ENCODE measurements at places on chromosomes 5 and 9. TPM values are rescaled to one million over a fixed set of nuclear protein-coding genes. Genes with fewer than 3 reads are reported as not detected.

Gene PGM5
- 235 TPM for total RNA-seq

Gene PDE6A
- total RNA-seq: not detected

Gene CCT5
- total RNA-seq: 124 TPM

Gene DMRT2
- 0.24 TPM for total RNA-seq

Gene NOXA1
- total RNA-seq: 2.0 TPM

Gene FOXD4L6
- total RNA-seq: not detected

Gene TMOD1
- 57.8 TPM for total RNA-seq

Gene TTC23L
- total RNA-seq: not detected

Gene CREB3
- 53.0 TPM for total RNA-seq

Gene TSSK1B
- total RNA-seq: not detected

Gene DPYSL3
- 418 TPM for total RNA-seq

Gene ZDHHC11
- 8.9 TPM for total RNA-seq

Gene TSLP
- total RNA-seq: 1.7 TPM

Gene CPLANE1
- total RNA-seq: 23.2 TPM

Gene NRARP
- 9.0 TPM for total RNA-seq

Gene SH3TC2
- 0.71 TPM for total RNA-seq

Gene IL4
- total RNA-seq: not detected

DNA sequence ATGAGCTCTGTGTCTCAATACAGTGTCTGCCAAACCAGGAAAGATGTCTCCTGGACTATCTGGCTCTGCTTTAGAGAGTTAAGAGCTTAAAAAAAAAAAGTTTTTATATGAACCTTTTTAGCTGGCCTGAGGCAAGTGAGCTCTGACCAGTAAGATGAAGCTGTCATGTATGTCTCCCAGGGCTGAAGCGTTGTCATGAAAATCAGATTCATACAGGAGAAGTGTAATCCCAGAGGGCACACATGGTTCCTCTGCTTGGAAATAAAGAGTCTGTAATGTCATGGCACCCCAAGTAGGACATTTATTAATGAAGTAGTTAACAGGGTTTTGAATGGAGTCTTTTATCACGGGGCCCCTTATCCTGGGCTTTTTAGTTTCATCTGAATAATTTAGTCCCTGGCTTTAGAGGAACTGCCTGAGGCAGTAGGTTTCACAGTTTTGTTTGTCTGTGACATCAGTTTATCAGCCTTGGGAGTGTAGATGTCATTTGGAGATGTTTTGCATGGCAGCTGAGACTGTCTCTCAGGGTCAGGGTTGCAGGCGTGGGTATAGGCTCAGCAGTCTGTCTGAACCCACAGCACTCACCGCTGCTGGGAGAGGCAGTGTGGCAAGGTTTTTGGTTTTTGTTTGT lies 223.3 kb downstream of the DIRAS2 start:
- DNase-seq: no peak

GRCh38 chr5:154373326-154373725 lies 72.5 kb upstream of the SAP30L start:
- no peak for DNase-seq

GRCh38 chr9:108093773-108094675 lies 604.5 kb upstream of the KLF4 start:
- no peak for DNase-seq

GRCh38 chr5:125450771-125451170 lies 704.3 kb upstream of the ZNF608 start:
- DNase-seq: no peak

- no peak for DNase-seq
These were observed 277.4 kb downstream of the SLCO4C1 start for GRCh38 chr5:102018690-102019089.

- no peak for DNase-seq
These were observed 32.6 kb downstream of the SPATA31D1 start for GRCh38 chr9:82021198-82021597.

GRCh38 chr5:109191153-109191558 lies 218.6 kb downstream of the PJA2 start:
- no peak for DNase-seq

DNA sequence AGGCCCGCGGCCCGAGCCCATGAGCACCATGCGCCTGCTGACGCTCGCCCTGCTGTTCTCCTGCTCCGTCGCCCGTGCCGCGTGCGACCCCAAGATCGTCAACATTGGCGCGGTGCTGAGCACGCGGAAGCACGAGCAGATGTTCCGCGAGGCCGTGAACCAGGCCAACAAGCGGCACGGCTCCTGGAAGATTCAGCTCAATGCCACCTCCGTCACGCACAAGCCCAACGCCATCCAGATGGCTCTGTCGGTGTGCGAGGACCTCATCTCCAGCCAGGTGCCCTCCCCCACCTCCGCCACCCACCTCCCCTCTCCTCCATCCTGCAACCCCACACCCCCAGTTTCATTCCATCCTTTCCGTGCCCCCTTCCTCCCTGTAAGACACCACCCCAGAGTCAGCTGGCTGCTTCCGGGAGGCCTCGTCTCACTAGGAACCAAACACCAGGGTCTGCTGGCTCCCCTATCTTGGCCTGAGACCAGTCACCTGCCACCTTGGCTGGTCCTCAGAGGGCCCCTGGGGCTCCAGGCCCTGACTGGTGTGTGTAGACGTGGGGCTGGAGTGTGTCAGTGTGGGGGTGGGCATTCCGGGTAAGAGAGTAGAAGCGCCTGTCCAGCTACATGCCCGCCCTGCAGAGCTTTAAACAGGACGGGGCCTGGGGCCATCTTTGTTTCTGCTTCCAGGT lies 655 bp downstream of the GRIN1 start:
- no peak for DNase-seq

- no peak for DNase-seq
These were observed 79.1 kb downstream of the UGCG start for GRCh38 chr9:111975709-111976108.

DNA sequence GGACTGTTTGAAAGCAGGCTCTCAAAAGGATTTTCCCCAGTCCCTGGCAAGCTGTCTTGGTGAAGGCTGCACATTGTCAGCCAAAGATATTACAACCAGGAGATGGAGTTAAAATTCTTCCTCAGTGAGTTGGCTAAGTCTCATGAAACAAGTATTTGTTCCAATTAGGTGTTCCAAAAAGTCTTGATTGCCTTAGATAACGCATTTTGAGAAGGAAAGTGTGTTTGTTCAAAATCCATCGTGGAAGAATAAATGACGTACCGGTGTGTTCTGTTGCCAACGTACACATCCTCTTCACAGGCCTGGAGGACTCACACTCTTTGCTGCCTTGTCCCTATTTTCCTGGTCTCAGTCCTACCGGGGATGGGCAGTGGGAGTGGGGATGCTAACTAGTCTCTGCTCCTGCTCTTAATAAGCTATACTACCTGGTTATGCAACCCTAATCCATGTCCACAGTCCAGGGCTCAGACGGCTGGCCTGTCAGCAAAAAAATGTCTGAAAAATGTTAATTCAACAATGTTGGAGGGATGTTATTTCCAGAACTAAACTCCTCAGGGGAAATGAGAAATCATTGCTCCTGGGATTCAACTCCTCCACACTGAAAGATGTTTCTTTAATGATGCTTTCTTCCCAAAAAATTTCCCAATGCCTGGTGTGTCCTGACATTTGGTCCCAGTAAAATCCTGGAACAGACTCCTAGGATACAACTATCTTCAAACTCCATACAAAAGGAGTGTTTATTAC lies 175.3 kb upstream of the KLF9 start:
- peak; percentile 88 for DNase-seq

- DNase-seq: no peak
These were observed 168.8 kb downstream of the GABBR2 start for GRCh38 chr9:98539954-98540353.

DNA sequence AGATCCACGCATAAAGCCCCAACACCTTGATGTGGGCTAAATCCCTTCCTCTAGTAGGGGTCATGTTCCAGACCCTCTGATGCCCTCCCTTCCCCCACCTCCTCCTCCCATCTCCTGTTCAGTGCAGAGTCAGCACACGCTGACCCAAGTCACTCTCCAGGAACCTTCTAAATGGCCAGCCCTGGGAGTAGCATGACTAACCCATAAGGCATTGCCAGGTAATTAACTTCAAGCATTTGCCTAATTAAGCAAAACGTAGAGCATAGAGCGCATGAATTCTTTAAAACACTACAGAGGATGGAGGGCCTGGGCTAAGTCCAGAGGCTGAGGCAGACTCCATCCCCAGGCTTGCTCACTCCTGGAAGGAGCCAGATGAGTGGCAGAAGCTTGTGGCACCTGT lies 276.3 kb upstream of the MSX2 start:
- DNase-seq: no peak

- peak; percentile 68 for DNase-seq
These were observed 23.4 kb downstream of the NKD2 start for GRCh38 chr5:1032011-1032410.

DNA sequence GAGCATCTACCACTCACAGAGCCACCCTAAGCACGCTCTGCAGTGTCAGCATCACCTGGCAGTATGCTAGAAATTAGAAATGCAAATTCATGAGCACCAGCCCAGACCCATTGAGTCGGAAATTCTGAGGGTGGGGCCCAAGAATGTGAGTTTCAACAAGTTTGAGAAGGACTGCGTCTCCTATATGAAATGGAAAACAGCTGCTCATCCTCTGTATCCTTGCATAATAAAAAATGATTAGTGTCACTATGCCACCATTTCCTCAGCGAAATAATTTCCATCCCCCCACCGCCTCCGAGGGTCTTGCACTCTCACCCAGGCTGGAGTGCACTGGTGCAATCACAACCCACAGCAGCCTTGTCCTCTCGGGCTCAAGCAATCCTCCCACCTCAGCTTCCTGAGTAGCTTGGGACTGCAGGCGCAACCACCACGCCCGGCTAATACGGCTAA lies 1.3 kb upstream of the IQGAP2 start:
- no peak for DNase-seq

- DNase-seq: no peak
These were observed 216.0 kb downstream of the KDM4C start for GRCh38 chr9:6973762-6974161.

GRCh38 chr5:174723979-174724483 lies 351 bp upstream of the MSX2 start:
- no peak for DNase-seq

- DNase-seq: no peak
These were observed 3.8 kb upstream of the SYNPO start for GRCh38 chr5:150636391-150637244.

DNA sequence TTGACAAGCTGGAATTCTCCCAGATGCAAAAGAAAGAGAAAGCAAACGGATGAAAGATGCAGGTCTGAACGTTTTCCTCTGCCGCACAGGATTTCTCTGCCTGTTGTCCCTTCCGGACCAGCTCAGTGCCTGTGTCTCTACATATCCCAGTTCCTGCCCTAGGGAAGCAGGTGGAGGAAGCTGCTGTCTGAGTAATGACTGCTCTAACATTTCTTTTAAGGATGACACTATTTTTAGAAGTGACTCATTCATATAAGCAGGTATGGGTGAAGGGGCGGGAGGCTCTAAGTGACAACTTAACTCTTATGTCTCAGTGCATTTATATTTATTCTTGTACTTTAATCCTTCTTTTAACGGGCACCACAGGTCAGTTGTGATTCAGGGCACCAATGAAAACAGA lies 128.8 kb downstream of the SLC24A2 start:
- DNase-seq: no peak

GRCh38 chr5:78793907-78794662 lies 145.5 kb upstream of the LHFPL2 start:
- no peak for DNase-seq

GRCh38 chr5:145551714-145552113 lies 283.4 kb downstream of the PRELID2 start:
- DNase-seq: no peak

- DNase-seq: no peak
These were observed 2.6 kb upstream of the ENC1 start for GRCh38 chr5:74643111-74643562.

- DNase-seq: no peak
These were observed 1.9 kb upstream of the FBXO38 start for GRCh38 chr5:148381906-148382305.

GRCh38 chr9:81671880-81672280 lies 17.5 kb downstream of the TLE1 start:
- DNase-seq: peak; percentile 94

- DNase-seq: no peak
These were observed 263.5 kb downstream of the CWC27 start for GRCh38 chr5:65032250-65032649.

GRCh38 chr5:72101828-72102227 lies 5.4 kb upstream of the MAP1B start:
- DNase-seq: no peak

GRCh38 chr5:154624341-154624740 lies 130.8 kb upstream of the LARP1 start:
- no peak for DNase-seq

DNA sequence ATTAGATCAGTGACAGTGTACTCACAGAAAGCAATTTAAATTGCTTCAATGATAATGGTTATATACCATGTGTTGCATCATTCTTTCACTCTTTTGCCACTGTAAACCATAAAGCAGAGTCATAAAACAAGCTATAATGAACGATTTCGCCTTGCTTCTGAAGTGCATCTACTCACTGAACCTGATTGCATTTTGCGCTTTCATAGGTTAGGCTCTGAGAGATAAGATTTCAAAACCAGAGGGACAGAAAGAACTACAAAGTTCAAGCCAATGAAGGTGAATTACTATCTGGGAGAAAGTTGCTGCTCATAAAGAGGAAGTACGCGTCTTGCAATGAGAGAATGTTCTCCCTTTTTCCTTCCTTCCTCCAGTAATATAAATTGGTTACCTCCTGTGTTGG lies 412.7 kb downstream of the CETN3 start:
- no peak for DNase-seq

DNA sequence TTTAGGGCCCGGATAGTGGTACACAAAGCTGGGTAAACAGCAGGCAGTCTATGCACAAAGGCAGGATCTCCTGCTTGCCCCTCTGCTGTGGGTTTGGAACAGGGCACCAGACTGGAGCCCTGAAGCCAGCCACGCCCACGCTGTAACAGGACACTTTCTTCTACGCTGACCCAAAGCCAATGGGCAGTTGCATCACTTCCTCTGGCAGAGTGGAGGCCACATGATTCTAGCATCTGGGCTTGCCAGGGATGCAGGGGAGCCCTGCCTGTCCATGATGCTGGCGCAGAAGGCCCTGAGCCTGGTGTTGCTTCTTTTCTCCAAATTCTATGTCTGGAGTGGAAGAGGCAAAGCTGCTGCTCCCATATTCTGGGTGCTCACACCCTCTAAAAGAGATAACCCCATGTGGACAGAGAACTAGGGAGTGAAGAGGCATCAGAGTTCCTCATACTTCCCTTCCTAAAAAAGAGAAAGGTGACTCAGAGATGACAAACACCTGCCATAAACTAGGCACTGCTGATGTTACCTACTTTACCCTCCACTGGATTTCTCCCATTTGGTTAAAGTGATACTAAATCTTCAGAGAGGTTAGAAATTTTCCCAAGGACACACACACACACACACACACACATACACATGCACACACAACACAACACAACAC lies 260.3 kb upstream of the KLF4 start:
- peak; percentile 96 for DNase-seq

DNA sequence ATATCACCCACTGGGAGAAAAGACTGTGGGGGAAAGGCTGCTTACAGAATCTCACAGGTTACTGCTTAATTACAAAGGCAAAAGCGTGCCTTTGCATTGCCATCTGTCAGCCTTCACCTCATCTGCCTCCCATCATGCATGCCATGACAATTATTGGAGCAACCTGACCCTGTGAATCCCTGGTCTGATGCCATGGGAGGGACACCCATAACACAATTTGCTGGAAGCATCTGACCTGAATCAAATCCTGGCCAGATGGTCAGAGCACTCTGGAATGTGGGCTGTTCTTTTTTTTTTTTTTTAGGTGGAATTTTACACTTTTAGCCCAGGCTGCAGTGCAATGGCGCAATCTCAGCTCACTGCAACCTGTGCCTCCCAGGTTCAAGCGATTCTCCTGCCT lies 11.6 kb upstream of the RETREG1 start:
- no peak for DNase-seq

- DNase-seq: peak; percentile 87
These were observed 155.8 kb upstream of the SMIM23 start for GRCh38 chr5:171629628-171630349.
